ENCODE measurements at places on chromosomes 4 and X.

DNA sequence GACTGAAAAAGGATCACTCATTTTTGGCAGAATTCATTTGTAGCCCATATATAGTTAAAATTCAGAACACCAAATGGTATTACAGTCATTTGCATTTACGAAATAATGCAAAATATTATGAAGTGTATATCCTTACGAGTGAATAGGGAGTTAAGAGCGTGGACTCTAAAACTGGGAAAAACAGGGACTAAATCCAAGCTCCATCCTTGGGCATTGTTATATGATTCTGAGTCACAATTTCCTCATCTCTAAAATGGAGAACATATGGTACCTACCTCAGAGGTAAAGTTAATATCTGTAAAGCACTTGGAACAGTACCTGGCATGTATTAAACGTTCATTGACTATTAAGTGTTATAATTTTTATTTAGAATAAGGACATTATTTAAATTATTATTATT is 106.3 kb downstream of the ZAR1 start:
- no peak for DNase-seq

- no peak for DNase-seq
Measured at GRCh38 chr4:93828995-93829819, 654 bp downstream of the ATOH1 start.

- DNase-seq = no peak
Measured at GRCh38 chr4:121278811-121279368, 101.9 kb downstream of the QRFPR start.

DNA sequence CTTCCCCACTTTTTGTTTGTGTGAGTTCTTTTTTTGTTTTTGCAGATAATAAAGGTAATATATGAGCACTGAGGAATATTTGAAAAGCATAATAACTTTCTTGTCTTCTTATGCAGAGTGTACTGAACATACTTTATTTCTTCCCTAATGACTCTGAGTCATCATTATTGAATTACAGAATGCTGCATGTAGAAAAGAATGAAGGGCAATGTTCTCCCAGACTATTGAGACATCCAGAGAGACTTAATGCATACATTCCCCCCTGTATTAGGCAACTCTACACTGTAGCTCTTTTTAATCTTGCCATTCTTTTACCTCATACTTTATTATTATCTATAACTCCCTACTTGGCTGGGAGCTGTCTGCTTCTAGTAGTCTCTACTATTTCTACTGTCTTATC is 240.5 kb upstream of the ANKRD50 start:
- DNase-seq = no peak

- peak; percentile 37 for DNase-seq
Measured at GRCh38 chrX:56726605-56727004, 2.4 kb upstream of the NBDY start.

GRCh38 chr4:123941306-123941705 is 544.7 kb downstream of the SPRY1 start:
- DNase-seq = no peak

- no peak for DNase-seq
Measured at GRCh38 chrX:30831082-30831481, 58.0 kb downstream of the TAB3 start.

DNA sequence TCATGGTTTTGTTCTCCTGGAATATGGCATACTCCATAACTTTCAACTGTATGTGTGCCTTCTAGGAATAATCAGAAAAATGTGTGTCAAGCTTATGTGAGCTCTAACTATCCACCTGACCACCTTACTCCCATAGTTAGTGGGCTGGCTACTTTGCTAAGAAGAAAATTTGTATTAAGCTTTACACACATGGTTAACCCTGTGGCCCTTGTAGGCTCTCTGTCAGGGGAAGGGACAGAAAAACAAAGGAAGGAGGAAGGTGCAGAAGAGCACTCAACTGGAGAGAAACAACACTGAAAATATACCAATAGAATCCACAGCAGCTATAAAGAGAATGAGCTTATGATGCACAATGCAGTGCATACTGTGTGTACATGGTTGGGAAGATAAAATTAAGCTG is 84.6 kb downstream of the PPP3CA start:
- no peak for DNase-seq

GRCh38 chrX:148572337-148572736 is 71.9 kb downstream of the AFF2 start:
- DNase-seq = peak; percentile 12

DNA sequence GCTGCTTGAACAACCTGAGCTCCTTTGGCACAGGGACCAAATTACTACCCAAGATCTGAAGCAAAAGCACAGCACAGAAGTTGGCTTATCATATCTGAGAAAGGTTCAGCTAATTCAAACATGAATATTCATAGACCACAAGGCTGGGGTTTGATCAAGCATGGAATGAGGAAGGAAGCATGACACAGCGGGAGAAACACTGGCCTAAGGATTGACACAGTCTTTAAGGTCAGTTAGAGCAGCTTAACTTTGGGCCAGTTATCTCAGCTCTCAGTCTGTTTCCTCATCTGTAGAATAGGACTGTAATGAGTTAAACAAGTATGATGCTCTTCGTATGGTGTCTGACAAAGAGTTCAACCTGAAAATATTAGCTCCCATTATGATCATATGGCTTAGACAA is 88.5 kb upstream of the CBR4 start:
- peak; percentile 66 for DNase-seq

DNA sequence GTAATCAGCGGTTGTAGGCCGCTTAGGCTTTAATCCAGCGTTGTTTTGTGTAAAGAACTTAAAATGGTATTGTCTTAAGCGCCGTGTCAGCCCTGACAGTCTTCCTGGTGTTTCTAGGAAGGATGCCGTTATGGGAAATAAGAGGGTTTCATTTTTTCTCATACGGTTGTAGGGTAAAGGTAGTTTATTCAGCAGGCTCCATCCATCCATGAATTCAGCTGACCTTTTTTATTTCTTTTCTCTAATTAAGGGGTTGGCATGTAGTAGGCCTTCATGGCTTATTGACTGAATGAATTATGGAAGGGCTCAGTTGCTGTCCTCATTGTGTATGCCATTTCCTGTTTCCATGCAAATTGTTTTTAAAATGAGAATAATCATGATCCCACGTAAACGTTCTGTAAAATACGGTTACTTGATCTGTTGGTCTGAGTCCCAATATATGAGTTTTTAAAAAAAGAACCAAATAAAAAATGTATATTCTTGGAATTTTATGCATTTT is 693 bp downstream of the OCIAD1 start:
- peak; percentile 12 for DNase-seq

GRCh38 chr4:166896254-166896653 is 338.0 kb downstream of the SPOCK3 start:
- DNase-seq = no peak

DNA sequence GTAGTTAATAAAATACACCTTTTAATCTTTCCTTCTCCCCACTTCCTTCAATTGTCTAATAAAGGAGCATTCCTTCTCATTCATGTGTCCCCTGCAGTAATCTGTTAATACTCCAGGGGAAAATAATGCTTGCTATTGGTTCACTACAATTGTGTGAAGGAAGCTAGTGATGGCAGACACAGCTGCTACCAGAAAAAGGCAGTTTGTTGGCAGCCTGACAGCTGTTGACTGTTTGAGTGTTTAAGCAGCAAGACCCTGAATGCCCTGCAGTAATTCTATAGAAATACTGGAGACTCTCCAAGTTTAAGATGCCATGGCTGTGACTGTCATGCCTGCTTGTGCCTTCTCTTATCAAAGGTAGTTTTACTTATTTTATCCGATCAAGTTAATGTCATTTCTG is 359.5 kb downstream of the C4orf33 start:
- no peak for DNase-seq

GRCh38 chr4:90081432-90082144 is 45.6 kb upstream of the CCSER1 start:
- no peak for DNase-seq

DNA sequence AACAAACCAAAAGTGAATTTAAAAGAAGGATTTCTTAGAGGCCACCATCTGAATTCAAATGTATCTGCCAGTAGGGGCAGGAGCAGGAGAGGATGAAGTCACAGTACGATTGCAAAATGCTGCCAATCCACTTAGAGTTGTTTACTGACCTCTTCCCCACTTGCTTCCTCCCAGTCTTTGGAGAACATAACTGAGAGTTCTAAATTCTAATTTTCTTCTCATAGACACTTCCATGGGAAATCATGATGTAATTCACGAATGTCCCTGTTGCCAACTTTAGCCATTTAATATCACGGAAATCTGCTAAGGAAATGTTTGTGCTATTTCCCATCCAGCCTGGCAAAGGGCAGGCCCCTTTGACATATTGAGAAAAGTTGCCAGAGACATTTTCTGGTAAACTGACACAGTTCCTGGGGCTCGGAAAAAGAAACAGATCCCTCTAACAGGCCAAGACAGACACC is 33.6 kb upstream of the NOCT start:
- peak; percentile 89 for DNase-seq

GRCh38 chrX:102767287-102767686 is 46.7 kb downstream of the GPRASP3 start:
- DNase-seq = no peak

DNA sequence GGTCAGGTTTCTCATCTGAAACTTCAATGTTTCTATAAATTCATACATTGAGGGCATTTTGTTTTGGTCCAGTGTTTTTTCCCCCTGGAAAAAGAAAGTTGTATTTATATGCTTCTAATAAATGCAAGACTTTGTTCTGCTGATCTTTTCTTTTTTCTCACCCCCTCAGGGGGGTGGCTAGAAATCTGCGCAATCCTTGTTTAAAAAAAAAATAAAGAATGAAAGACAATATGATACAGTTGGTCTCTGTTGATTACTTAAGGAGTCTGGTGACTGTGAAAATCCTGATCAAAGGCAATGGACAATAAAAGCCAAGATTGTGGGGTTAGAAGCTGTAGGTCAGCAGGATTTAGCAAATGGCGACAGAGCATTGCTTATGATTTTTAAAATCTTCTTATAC is 180.5 kb downstream of the KIT start:
- no peak for DNase-seq

- no peak for DNase-seq
Measured at GRCh38 chr4:113293043-113293560, 243.6 kb downstream of the ANK2 start.

DNA sequence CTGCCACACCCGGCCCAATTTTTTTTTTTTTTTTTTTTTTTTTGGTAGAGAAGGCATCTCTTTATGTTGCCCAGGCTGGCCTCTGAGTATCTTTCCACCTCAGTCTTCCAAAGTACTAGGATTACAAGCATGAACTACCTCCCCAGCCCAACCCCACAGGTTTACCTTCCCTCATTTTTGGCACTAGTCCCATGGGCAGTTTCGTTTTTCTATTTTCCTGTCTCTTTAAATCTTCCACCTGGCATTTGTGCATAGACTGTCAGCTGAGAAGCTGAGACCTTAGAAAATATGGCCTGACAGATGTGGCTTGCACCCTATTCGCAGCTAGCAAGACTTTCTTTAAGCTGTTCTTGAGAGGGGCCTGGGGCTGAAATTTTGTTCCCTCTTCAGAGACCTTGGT is 27.9 kb downstream of the TNIP2 start:
- no peak for DNase-seq

- peak; percentile 25 for DNase-seq
Measured at GRCh38 chrX:15786915-15787314, 3.4 kb upstream of the ZRSR2 start.

- no peak for DNase-seq
Measured at GRCh38 chr4:124940387-124940786, 227.9 kb upstream of the ANKRD50 start.

- DNase-seq = no peak
Measured at GRCh38 chrX:37998586-37999262, 7.6 kb upstream of the SYTL5 start.

GRCh38 chr4:148444296-148445070 is 2.3 kb upstream of the NR3C2 start:
- no peak for DNase-seq

DNA sequence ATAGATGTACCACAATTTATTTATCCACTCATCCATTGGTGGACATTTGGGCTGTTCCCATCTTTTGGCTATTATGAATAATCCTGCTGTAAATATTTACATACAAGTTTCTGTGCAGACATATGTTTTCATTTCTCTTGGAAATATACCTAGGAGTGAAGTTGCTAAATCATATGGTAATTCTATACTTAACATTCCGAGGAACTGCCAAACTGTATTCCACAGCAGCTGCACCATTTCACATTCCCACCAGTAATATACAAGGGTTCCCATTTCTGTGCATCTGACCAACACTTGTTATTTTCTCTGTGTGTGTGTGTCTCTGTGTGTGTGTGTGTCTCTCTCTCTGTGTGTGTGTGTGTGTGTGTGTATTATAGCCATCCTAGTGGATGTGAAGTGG is 15.4 kb upstream of the DOCK11 start:
- no peak for DNase-seq

DNA sequence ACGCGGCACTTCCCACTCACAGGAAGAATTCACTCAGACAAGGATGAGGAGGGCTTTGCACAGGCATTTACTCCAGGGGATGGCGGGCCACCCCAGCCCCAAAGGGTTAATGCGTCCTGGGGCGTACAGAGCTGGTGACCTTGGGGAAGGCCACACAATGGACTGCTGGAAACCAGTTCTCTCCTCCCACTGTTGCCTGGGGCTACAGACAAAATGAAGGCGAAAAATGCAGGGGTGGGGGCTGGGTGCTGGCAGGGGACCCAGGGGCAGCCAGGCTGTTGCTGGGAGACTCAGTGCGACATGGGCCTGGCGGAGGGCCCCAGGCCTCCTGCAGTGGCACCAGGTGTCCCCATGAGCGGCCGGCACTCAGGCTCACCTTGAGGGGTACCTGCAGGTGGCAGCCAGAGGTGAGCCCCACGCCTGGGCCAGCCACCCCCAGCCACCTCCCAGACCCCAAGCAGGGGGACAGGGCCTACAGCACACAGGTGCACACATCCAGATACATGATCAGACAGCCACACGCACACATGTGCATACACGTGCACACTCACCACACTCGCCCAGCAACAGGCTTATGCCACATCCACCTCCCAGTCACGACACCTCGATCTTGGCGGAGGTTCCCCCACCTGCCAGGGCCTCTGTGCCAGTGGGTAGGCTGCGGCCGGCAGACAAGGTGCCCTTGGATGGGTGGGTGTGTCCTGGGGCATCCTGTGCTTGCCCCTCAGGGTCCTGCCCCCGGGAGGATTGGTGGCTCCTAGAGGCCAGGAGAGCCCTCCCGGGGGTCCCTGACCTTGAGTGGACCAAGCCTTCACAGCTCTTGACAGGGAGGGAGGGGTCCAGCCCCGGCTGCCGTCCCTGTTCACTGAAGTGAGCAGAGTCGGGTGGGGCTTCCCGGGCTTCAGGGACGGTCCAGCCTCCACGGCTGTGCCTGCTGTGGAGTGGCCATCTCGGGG is 13.1 kb downstream of the NAT8L start:
- no peak for DNase-seq

- DNase-seq = no peak
Measured at GRCh38 chrX:1657367-1658070, 42.7 kb downstream of the ASMT start.
